Stimulated activated CD8-positive, alpha-beta memory T cell treated with anti-CD3 and anti-CD28 coated beads, Interleukin-15, amount 100 ng/mL, for 4 hours (primary cell): ENCODE measurements at places on chromosomes 2 and 18.

DNA sequence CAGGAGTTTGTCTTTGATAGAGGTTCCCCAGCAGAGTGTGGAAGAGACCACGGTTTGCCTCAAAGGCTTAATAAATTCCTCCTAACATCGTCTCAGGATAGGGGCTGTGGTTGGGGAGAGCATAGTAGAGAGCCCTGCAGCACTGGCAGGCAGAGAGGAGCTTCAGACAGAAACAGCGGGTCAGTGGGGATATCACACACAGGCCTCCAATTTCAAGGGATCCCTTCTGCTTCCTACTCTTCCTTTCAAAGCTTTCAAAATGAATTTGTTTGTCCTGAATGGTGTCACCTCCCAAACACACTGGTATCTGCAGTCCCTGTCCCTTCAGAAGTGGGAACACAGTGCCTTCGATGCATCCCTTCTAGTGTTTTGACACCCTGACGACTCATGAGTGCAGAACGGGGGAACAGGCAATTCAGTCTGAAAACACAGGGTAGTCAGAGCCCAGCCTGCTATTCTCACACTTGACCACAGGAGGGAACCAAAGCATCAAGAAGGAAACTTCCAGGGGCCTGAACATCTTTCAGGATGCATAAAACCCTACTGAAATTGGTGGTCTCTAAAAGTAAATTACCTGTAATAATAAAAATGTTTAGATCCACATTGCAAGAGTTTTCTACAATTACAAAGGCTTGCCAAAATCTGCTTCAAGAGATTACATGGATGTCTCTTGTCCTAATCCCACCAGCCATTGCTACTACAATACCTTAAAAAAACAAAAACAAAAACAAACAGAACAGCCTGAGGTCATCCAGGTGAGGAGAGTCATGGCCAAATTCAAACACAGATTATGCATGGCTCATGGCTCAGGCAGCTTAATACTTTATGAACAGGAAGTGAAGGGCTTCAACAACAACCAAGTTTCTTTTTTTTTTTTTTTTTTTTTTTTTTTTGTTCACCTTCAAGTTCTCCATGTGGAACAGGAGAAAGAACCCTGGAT lies 49.8 kb downstream of the SLC14A2 start:
- DNase-seq = no peak

DNA sequence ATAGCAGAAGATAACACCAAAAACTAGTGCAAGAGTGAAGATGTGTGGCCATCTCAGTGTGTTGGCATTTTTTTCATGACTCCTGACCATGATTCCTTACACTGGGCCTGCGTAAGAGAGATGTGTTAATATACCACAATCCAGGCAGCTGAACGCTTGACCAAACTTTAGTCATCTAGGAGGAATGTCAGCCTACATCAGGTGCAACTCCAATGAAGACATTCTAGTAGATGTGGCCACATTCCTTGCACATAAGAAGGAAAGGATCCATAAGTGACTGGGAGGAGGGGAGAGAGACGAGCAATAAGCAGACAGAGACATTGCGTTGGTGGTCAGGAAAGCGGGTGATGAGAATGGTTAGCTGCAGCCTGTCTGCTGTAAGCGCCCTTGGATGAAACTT lies 42.6 kb downstream of the CYRIA start:
- DNase-seq = no peak

- DNase-seq = no peak
These were observed 74.6 kb upstream of the GALNT5 start for GRCh38 chr2:157182834-157183396.

DNA sequence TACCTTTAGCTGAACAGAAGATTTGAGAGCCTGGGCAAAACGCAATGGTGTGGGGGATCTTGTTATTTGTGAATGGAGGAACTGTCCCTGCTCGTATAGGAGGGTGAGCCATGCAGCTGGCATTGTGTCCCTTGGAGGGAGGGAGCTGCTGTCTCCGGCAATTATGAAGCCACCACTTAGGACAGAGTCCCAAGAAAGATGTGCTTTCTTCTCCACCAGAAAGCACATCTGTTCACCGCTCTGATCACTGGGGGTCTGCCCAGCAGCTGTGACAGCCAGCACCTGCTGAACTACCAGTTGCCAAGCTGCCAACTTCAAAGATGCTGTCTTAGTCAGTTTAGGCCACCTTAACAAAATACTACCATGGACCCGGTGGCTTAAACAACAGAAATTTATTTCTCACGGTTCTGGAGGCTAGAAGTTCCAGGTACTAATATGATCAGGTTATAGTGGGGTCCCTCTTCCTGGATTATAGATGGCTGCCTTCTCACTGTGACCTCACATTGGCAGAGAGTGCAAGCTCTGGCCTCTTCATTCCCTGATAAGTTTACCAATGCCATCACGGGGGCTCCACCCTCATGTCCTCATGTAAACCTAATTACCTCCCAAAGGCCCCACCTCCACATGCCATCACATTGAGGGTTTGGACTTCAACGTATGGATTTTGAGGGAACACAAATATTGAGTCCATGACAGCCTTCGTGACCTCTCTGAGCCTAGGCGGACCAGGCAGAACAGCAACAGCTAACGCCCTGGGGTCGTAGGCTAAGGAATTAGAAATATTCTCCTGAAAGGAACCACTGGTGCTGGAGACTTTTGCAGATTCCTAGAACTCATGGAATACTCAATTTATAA lies 148.3 kb downstream of the RHBDD1 start:
- no peak for DNase-seq

GRCh38 chr2:71608034-71608433 lies 154.7 kb downstream of the DYSF start:
- no peak for DNase-seq

- no peak for DNase-seq
These were observed 108.4 kb downstream of the PRELID3A start for GRCh38 chr18:12516049-12516630.

- DNase-seq = no peak
These were observed 232.1 kb downstream of the NDUFA10 start for GRCh38 chr2:239793086-239793485.

DNA sequence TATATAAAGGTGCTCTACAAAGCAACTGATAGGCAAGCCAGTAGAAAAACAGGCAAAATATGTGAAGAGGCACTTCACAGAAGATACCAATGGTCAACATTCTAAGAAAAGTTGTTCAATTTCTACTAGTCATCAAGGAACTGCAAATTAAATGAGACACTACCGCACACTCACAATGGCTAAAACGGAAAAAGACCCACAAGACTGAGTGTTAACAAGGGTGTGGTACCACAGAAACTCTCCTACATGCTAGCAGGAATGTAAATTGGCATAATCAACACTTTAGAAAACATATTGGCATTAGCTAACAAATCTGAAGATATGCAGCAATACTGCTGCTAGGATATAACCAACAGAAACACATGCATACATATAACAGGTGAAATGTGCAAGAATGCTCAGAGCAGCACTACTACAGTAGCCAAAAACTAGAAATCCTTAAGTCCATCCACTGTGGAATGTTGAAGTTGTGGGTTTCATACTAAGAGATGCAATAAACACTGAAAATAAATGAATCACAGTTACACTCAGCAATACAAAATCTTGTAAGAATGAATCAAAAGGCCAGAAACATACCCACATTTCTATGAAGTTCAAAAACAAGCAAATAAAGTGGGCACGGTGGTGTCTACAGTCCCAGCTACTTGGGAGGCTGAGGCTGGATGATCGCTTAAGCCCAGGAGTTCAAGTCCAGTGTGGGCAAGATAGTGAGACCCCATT lies 9.2 kb downstream of the RNU4ATAC start:
- no peak for DNase-seq

DNA sequence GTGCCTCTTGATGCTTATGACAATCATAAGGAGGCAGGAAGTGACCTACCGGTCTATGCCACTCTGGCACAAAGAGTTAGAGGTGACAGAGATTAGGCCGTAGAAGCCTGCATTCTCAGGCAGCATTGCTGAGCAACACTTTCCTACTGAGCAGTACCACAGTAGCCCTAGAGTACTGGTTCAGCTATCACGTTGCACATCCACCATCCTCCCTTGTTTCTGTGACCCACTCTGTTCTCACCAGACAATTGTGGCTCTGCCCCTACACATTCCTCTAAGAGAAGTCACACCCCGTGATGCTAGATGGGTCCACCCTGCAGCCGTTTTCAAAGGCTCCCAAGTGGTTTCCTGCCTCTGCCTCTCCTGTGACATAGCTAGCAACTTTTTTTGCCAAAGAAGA lies 22.6 kb upstream of the SUCLG1 start:
- no peak for DNase-seq

DNA sequence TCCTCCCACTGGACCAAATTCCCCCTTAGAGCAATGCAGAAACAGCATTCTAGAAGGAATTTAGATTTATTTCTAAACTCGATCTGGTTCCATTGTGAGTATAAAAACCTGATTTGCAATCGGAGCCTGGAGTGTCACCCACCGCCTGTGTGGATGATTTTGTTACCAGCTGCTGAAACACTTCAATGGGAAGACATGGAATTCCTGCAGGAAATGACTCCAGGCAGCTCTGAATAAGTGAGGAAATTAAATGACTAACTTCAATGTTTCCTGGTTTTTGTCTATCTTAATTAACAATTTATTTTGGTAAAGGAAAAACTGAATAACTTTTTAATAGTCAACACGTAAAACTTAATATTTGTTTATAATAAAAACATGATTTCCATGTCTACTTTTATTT lies 19.3 kb downstream of the CTAGE1 start:
- no peak for DNase-seq

GRCh38 chr2:151083856-151084795 lies 177.5 kb downstream of the RBM43 start:
- no peak for DNase-seq

- DNase-seq = no peak
These were observed 691.0 kb downstream of the ZEB2 start for GRCh38 chr2:143828763-143829537.

GRCh38 chr2:110674620-110675555 lies 3.0 kb downstream of the BUB1 start:
- DNase-seq = peak; percentile 21

DNA sequence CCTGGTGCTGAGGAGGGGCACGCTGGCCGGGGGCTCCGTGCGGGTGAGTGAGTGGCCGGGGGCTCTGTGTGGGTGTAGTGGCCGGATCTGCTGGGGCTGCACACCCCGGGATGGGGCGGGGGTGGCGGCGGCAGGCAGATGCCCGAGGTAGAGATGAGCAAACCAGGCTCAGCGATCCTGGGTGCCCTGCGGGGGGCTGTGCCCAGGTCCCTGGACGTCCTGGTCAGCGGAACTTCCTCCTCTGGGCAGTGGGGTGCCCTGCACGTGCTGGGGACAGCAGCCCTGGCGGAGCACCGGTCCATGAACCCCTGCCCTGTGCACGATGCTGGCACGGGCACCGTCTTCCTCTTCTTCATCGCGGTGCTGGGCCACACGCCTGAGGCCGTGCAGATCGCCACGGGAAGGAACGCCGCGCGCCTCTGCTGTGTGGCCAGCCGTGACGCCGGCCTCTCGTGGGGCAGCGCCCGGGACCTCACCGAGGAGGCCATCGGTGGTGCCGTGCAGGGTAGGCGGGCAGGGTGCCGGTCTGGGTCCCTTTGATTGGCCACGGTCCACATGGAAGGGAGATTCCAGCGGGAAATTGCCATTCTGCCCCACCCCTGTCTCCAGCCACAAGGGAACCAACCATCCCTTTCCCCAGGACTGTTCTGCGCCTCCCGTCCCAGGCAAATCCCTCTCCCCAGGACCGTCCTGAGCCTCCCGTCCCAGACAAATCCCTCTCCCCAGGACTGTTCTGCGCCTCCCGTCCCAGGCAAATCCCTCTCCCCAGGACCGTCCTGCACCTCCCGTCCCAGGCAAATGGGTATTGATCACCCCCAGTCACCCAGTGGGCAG lies 5.9 kb downstream of the NEU4 start:
- no peak for DNase-seq

DNA sequence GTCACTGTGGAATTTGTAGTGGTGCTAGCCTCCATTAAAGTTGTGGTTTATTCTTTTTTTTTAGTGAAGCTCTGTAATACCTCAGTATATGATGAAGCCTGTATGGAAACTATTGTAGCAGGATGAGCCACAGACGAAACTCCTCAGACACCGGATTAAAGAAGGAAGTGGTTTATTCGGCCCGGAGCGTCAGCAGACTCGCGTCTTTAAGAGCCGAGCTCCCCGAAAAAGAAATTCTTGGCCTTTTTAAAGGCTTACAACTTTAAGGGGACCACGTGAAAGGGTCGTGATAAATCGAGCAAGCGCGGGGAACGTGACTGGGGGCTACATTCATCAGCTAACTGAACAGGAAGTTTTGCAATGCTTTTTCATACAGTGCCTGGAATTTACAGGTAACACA lies 8.1 kb upstream of the CCL20 start:
- no peak for DNase-seq

GRCh38 chr2:42046819-42047487 lies 868 bp upstream of the PKDCC start:
- DNase-seq = no peak

DNA sequence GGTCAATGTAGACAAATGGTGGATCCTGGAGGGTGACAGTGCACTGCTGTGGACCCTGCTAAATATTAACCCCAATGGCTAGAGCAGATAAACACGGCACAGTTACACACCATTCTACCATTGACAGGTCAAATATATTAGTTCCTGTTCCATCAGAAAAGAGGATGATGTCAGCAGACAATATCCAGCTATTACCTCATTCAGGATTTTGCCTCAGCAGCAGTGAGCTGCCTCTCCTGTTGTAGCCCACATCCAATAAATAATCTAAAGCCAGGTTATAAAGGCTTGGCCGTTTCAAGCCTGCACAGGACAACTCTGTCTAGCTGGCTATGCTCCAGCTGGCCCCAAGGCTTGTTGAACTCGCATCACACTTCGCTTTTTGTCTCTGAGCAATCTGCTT lies 31.6 kb upstream of the NETO1 start:
- no peak for DNase-seq

DNA sequence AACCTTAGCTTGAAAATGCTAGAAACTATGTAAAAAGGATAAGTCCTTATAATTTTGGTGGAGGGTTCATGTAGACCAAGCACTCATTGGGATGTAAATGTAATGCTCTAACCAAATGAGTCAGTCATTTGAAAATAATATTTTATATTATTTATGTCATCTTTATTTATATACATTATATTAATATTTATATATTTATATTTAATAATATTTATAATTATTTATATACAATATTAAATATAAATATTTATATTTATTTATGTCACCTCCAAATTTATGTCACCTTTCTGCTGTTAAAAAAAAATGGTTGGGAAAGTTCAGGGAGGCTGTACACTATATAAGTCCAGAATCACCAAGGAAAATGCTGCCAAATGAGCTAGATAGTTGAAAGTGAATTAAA lies 254.3 kb downstream of the FIGN start:
- no peak for DNase-seq
